ENCODE measurements at places on chromosomes 5 and 9.

DNA sequence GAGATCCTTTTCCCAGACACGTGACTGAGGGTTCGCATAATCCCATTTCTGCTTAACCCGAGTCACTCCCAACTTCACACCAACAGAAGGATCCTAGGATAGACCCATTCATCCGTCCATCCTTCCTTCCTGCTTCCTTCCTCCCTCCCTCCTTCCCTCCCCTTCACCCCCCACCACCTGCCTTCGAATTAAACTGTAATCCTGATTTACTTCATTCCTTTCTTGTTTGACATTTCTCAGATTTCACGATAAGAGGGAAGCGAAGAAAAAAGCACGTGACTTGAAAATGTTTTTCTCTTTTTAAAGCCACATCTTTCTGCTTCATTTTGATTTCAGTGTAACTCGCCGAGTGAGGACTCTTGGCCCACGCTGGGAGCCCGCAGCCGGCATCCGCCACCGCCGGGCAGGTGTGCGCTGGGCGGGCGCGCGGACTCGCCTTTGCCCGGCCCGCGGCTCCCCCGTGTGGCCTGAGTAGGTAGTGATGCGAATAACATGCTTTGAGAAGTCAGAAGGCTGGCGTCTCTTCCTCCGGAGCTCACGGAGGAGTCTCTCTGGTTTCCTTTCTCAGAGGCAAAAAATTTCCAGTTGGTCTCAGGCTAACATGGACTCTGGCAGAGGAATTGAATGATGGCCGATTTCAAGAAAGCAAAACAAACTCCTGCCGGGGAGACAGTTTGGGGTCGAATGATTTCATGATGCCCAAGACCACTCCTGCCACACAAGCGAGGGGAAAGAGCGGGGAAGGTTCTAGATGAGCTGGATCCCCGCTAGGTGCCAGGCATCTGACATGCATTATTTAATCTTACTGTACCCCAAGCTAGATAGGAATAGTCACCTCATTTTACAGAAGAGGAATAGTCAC is 117.7 kb downstream of the SLC12A2 start:
- no peak for DNase-seq

DNA sequence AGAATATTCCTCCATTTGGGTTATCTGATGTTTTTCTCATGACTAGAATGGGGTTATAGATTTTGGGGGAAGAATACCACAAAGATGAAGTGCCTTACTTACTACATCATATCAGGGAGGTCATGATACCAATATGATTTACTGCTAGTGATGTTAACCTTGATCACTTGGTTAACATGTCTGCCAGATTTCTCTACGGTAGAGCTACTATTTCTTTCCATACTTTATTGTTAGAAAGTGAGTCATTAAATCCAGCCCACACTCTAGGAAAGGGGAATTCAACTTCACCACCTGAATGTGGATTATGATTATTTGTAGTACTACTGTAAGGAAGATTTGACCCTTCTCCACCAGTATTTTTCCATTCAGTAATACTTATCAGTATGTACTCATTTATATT is 64.7 kb downstream of the UBE2R2 start:
- DNase-seq: no peak

GRCh38 chr5:134506054-134507039 is 19.1 kb upstream of the JADE2 start:
- no peak for DNase-seq

DNA sequence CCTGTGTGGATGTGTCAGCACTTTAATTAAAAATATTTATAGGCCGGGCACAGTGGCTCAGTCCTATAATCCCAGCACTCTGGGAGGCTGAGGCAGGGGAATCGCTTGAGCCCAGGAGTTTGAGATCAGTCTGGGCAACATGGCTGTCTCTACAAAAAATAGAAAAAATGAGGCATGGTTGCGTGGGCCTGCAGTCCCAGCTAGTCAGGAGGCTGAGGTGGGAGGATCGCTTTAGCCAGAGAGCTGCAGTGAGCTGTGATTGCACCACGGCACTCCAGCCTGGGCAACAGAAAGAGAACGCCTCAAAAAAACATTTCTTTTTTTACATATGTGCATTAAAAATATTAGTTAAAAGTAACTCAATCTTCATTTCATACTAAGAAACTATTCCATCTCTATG is 6.2 kb downstream of the TBC1D9B start:
- DNase-seq: no peak

DNA sequence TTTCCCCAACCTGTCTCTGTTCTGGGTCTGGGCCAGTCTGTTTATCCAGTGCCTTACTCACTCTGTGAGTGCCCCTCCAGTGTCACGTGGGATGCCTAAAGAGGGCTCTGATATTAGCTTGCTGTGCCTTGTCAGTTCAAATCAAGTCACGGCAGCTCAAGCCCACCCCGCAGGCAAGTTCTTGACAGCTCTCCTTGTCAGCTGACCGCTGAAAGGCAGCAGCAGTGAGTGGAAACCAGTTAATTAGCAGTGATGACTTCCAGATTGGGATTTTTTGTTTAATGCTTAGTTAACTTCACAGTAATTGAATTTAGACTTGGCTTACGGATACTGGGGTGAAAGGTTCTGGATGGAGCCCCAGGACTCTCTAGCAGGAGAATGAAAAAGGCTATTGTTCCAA is 210.1 kb downstream of the PSAT1 start:
- DNase-seq: no peak

GRCh38 chr9:89797937-89798455 is 193.2 kb downstream of the GADD45G start:
- no peak for DNase-seq

DNA sequence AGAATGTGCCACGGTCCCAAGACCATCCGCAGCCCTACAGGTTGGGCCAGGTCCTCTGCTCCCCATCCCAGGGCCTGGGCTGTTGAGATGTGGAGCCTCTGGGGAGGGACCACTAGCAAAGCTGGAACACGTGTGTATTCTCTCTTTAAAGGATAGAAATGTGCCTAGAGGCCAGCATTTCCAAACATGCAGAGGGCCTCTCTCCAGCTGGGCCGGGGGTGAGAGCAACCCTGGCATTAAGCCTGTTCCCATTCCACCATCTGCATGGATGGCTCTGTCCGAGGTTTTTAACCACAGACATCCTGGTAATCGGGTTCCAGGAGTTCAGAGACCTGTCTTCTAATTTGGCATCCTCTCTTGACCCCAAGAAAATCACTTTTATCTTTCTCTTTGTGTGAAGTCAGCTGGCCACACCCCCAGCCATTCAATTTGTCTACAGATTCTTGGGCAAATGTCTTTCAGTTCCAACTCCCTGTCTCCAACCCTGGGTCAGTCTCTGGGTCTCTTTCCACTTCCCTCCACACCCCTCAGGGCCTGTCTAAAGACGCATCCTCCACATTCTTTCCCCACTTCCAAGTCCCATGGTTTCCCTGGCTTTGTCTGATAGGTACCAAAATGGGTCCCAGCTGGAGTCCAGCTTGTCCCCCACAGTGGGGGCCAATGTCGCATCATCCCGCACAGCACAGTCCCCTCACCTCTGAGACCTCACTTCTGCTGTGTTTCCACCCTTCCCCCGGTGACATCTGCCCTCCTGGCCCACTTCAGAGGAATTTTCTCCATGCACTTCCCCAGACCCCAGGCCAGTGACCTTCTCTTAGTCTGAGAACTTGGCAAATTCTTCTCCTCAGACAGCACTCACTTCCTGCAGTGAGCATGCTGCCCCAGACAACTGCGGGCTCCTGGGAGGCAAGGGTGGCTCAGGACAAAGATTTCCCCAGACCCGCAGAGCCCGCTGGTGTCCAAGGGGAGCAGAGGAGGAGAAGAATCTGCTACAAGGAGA is 56.8 kb downstream of the PTPDC1 start:
- no peak for DNase-seq

GRCh38 chr5:78768781-78769380 is 120.3 kb upstream of the LHFPL2 start:
- DNase-seq: no peak

DNA sequence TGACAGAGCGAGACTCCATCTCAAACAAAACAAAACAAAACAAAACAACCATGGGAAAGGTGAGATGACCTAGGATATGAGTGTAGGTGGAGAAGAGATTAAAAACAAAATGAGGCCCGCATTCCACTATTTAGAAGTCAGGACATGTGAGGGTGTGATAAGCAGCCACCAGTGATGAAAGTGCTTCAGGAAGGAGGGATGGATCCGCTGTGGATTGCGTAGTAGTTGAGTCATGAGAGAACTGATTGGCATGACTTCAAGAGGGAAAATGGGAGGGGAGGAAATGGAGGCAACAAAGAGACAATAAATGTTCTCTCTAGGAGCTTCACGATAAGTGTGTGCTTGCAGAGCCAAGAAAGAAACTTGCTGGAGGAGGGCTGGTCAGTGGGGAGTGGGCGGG is 367.6 kb downstream of the ARL15 start:
- no peak for DNase-seq

DNA sequence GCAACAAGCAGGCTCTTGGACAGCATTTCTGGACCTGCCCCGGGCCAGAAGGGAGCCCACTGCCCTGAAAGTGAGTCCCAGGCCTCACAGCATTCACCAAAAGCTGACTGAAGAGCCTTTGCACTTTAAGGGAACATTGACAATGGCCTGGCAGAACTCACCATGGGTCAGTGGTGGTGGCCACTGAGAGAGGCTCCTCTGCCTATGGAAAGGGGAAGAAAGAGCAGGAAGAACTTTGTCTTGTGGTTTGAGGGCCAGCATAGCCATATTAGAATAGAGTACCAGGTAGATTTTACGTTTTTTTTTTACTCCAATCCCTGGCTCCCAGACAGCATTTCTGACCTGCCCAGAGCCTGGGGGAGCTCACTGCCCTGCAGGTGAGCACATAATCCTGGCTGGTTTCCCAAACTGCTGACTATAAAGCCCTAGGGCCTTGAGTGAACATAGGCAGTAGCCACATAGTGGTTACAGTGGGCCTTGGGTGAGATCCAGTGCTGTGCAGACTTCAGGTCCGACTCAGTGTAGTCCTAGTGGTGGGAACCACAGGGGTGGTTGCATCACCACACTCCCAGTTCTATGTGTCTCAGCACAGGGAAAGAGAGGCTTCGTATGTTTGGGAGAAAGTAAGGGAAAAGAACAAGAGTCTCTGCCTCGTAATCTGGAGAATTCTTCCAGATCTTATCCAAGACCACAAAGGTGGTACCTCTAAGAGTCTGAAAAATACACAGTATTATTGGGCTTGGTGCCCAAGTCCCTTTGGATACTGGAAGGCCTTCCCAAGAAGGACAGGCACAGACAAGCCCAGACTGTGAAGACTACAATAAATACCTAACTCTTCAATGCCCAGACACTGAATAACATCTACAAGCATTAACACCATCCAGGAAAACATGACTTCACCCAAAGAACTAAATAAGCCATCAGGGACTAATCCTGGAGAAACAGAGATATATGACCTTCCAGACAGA is 89.5 kb downstream of the TSSK1B start:
- no peak for DNase-seq

DNA sequence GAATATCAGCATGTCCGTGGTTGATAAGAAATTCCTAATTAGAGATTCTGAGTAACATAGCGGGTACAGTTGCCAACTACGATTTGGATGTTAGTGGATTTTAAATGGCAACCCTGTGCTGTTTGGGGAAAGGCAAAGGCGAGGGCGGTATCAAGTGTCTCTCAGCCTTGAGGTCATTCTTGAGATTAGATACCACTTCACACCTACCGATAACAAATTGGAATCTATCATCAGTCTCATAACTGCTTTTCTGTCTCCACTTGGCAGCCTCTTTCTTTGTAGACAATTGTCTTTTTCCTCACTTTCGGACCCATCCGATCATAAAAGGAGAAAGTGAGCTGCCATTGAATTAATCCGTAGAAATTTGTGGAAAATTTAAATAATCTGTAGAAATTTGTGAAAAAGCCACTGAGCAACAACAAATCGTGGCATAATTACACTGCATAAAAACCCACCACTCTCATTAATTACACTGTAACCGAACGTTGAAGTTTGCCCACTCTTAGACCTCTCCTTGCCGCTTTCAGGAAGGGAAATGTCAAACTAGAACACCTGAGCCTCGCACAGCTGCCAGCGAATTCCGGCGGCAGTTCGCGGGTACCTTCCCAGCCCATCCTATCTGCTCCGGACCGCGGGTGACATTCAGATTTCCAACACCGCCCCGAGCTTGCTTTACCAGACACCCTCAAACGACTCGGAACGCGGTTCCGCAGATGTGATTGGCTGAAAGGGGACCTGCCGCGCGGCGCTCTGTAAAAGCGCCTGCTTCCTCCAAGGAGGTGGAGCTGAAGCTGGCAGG is 849 bp upstream of the RGMB start:
- DNase-seq: no peak

DNA sequence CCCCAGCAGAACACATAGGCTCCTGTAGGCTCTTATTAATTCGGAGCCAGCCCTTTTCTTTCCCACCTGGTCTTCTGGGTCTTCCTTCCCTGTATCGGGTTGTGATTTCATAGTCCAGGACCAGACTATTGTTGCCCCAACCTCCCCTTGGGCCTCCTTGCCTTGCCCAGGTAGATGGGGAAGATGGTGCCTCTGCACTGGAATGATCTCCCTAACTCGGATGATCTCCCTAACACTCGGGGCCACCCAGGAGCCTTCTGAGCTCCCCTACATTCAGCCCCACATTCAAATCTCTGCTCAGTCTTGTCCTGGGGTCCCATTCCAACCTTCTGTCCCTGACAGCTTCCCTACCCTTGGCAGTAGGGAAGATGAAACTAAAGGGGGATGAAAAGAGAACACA is 2.7 kb upstream of the IRF1 start:
- no peak for DNase-seq

DNA sequence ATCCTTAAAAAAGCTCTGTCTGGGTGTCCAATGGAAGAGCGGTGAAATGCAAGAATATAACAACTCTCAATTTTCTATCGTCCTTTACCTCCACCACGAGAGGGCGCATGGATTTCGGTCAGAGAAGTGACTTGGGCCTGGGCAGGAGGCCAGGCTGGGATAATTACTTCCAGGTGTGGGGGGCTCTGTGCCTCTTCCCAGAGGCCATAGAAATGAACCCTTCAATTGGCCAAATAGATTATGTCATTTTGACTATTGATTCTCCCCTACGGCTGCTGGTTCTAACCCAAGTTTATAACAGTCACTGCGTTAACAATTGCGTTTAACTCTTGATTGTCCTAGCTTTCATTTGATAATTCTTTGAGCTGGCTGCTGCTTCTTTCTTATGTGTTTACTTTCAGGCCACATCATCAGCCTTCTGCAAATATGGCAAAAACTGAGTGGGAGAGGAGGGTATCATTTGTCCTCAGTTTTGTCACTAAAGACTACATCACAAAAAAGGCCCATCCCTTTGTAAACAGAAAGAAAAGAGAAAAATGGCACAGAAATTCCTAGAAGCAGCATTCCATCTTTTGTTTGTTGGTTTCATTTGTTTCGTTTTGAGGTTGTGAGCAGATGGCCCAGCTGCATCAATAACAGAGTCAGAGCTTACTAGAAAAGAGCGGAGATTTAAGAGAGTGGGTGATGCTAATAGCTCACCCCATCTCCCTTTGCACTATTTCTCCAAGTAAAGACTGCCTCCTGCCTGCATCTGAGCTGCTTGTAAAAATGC is 45.4 kb upstream of the ZFR start:
- DNase-seq: no peak

- no peak for DNase-seq
Observed at GRCh38 chr9:128706671-128707381, 4.5 kb downstream of the PKN3 start.

DNA sequence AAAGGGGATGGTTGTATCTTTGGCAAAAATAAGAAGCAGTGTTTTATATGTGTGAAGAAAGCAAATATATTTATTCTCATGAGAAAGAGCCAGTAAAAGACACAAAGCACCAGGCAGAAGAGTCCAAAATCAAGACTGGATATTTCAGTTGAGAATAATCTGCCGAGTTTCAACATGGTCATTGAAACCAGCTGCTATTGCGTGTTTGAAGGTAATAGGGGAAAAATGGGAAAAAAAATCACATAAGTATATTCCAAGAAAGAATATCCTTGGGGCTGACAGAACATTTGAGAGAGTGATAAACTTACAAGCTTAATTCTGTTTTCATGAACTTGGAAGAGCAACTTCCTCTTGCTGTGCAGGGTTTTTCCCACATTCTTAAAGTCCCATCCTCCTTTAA is 79.9 kb downstream of the ISOC1 start:
- no peak for DNase-seq

Data from SIG-M5 (cell line).